RCC 7860 (cell line): ENCODE measurements at places on chromosomes 7 and 10.

GRCh38 chr7:105413887-105414437, 25.2 kb upstream of the SRPK2 start:
- DNase-seq: no peak

DNA sequence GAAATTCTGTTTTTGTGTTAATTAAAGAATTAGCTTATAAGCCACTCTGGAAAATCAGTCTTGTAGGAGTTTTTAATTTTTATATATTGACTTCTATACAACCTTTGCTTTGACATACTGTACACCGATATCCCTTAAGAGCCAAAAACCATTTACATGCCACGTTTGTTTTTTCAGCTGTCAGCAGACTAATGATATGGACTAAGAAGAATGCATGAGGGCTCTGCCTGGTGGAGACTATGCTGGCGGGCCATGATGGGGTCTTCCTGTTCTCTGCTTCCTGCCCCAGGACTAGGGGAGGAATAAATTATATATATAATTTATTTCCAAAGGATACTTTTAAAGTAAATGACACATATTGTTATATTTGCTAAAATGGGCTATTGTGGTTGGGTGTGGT, 96.3 kb downstream of the CDK14 start:
- DNase-seq: no peak

- no peak for DNase-seq
Measured at GRCh38 chr7:50226145-50226544, 78.4 kb upstream of the IKZF1 start.

- no peak for DNase-seq
Measured at GRCh38 chr7:101871351-101871750, 53.9 kb downstream of the CUX1 start.

DNA sequence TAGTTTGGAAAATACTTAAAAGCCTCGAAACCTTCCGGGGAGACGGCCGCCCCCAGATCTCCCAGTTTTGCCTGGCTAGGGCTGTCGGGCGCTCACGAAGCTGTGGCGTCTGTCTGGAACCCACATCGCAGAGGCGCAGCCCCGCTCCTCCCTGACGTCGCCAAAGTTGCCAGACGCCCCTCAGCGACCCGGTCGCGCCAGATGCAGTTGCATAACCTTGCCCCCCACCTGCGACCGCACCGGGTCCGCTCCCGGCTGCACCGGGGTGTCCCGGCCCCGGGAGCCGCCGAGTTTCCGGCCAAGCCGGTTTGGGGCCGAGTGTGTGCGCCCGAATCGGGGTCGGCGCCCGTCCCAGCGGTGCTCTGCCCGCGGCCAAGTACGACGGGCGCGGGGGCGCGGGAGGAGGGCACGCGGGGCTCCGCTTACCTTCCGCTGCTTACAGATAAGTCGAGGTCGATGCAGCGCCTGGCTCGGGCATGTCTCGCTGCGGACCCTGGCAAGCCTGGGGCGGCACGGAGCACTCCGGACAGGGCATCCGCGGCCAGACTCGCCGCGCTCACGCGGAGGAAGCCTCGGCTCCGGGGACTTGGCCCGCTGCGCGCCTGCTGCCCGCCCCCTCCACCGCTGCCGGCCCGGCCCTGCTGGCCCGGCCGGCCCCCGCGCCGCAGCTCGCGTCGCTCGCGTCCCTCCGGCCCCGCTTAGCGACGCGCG, 665 bp downstream of the INSYN2A start:
- DNase-seq: no peak

GRCh38 chr10:6504296-6504695, 75.8 kb downstream of the PRKCQ start:
- DNase-seq: no peak

GRCh38 chr7:153084278-153084677, 324.7 kb downstream of the ACTR3B start:
- no peak for DNase-seq

DNA sequence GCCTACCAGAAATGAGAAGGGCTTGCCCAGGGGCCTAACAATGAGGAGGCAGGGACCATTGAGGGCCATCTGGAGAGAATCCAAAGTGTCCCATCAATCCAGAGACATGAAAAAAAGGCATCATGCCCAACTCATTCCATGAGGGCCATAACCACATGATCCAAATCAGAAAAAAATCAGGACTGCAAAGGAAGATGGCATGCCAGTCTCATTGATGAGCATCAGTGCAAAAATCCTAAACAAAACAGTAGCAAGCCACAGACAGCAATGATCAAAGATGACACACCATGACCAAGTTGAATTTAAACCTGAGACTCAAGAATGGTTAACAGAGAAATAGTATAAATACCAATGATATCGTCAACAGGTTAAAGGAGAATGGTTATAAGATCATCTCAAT, 7.0 kb upstream of the CYP3A4 start:
- peak; percentile 97 for DNase-seq

- DNase-seq: no peak
Measured at GRCh38 chr10:124375691-124376090, 43.0 kb downstream of the OAT start.
